ENCODE measurements at places on chromosomes 1 and 21.

- no peak for DNase-seq
These were observed 29.0 kb upstream of the HTR1D start for GRCh38 chr1:23246274-23246673.

- no peak for DNase-seq
These were observed 20.4 kb downstream of the CDC7 start for GRCh38 chr1:91520942-91521507.

- DNase-seq: no peak
These were observed 38.8 kb upstream of the ADORA3 start for GRCh38 chr1:111542187-111542586.

- no peak for DNase-seq
These were observed 560.2 kb downstream of the SMYD3 start for GRCh38 chr1:245946905-245947304.

DNA sequence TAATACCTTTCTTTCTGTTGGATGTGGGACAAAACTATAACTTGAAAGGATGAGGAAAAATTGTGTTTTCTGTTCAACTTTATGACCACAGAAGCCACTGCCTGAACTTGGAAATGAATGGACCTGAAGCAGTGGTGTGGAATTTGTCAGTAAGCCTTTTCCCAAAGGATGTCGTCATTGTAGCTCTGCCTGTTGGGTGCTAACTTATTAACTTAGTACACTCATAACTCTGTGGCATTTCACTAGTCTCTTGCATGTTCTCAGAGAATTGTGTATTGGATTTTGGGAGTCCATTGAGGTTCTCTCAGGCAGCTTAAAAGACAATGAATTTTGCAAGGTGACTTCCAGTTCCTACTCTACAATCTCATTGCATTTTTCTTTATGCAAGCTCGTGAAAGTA, 49.6 kb downstream of the KCNK2 start:
- DNase-seq: peak; percentile 5

DNA sequence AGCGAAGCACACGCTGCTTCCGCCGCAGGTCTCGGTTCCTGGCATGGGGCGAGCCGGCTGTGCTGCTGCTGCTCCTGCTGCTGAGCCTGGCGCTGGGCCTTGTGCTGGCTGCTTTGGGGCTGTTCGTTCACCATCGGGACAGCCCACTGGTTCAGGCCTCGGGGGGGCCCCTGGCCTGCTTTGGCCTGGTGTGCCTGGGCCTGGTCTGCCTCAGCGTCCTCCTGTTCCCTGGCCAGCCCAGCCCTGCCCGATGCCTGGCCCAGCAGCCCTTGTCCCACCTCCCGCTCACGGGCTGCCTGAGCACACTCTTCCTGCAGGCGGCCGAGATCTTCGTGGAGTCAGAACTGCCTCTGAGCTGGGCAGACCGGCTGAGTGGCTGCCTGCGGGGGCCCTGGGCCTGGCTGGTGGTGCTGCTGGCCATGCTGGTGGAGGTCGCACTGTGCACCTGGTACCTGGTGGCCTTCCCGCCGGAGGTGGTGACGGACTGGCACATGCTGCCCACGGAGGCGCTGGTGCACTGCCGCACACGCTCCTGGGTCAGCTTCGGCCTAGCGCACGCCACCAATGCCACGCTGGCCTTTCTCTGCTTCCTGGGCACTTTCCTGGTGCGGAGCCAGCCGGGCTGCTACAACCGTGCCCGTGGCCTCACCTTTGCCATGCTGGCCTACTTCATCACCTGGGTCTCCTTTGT, 2.6 kb downstream of the TAS1R3 start:
- no peak for DNase-seq

DNA sequence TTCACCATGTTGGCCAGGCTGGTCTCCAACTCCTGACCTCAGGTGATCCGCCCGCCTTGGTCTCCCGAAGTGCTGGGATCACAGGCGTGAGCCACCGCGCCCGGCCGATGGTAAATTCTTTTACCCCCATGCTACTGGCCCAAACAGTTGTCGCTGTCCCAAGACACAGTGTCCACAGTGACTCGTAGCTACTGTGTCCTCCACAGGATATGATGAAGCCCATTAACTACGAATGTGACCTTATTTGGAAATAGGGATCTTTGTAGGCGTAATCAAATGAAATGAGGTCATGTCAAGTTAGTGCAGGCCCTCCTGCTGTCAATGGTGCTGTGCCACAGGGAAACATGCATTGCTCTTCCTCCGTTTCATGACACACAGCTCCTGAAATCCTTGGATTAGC, 8.5 kb downstream of the FNDC10 start:
- peak; percentile 79 for DNase-seq

GRCh38 chr1:204684571-204685235, 835 bp downstream of the LRRN2 start:
- DNase-seq: no peak

- no peak for DNase-seq
These were observed 671.9 kb upstream of the USP24 start for GRCh38 chr1:55886856-55887712.

- DNase-seq: no peak
These were observed 591.7 kb downstream of the SMYD3 start for GRCh38 chr1:245915406-245915805.

GRCh38 chr1:62316135-62316534, 3.1 kb downstream of the KANK4 start:
- no peak for DNase-seq

- DNase-seq: no peak
These were observed 10.9 kb downstream of the PTCH2 start for GRCh38 chr1:44832056-44832705.

DNA sequence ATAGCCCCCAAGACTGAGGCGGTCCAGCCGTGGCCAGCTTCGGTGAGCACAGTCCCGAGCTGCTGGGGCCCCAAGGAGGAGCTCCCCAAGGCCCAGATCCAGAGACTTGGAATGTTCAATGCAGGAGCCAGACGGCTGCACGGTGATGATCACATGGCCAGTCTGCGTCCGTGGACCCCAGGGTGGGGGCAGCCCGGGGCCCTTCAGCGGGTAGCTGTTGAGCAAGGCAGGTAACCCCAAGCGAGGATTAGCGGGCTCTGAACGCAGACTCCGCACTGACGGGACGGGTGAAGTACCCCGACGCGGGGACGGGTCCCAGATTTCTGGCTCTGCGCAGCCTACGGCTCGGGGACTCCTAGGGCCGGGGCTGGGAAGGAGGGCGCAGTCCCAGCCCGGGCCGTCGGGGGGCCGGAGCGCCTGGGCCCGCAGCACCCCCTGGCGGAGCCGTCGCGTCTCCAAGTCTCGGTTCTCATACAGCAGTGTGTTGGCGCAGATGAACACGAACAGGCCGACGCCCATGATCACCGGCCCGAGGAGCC, 2.7 kb downstream of the TMEM200B start:
- DNase-seq: peak; percentile 51
